ENCODE measurements at places on chromosomes 16 and 17.
A peak's percentile ranks its signal among the peaks of the same experiment; 100 is the strongest.

GRCh38 chr17:70288540-70289290 lies 119.4 kb downstream of the KCNJ2 start:
- no peak for DNase-seq

DNA sequence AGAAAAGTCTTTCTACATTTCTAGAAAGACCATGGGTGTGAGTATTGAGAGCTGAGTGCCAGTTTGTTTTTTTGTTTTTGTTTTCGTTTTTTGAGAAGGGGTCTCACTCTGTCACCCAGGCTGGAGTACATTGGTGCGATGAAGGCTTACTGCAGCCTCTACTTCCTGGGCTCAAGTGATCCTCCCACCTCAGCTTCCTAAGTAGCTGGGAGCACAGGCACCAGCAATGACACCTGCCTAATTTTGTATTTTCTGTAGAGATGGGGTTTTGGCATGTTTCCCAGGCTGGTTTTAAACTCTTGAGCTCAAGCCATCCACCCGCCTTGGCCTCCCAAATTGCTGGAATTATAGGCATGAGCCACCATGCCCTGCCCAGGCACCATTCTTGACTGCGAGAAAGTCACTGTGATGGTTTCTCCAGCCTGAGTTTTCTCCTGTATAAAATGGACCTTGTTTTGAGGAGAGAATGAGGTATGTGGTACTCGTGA lies 673.8 kb downstream of the MAF start:
- DNase-seq = no peak

DNA sequence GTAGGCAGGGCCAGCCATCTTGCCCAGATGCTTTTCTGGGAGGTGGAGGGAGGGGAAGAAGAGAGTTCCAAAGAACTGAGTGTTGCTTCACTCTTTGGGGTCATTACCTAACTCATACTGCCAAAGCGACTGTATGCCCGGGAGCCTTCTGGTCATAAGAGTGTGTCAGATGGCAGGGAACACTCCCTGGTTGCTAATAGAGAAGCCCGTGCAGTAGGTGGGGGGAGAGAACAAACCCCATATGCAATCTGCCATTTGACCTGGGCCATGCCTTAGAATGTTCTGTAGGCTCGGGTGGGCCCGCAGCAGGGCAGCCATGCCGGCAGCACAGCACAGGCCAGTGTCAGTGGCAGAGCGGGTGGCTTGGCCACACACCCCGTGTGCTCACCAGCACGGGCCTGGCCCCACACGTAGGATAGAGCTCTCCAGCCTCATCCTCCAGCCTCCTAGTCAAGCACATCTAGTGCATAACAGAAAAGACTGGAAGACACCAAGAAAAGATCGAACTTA lies 120.5 kb downstream of the SOCS1 start:
- no peak for DNase-seq

DNA sequence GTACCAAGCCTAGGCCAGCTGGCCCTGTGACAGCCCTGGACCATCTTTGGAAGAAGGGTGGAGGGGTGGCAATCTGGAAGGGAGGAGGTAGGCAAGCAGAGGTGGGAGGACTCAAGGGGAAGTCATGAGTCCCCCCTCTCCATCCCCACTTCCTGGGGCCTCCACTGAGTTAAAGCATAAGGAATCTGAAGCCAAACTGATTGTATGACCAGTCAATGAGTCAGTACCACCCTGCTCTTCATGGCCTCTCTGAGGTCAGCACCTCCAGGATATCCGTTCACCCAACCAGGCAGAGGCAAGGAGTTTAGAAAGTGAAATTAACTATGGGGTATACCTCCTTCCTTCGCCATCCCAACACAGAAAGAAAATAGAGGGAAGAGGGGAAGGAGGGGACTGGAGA lies 272.7 kb downstream of the SOX9 start:
- no peak for DNase-seq

GRCh38 chr16:89602273-89602951 lies 11.0 kb upstream of the DPEP1 start:
- DNase-seq = peak; percentile 65

GRCh38 chr17:50492214-50492613 lies 13.6 kb downstream of the RSAD1 start:
- DNase-seq = no peak

- no peak for DNase-seq
Measured at GRCh38 chr16:50301626-50302471, 35.5 kb downstream of the ADCY7 start.

DNA sequence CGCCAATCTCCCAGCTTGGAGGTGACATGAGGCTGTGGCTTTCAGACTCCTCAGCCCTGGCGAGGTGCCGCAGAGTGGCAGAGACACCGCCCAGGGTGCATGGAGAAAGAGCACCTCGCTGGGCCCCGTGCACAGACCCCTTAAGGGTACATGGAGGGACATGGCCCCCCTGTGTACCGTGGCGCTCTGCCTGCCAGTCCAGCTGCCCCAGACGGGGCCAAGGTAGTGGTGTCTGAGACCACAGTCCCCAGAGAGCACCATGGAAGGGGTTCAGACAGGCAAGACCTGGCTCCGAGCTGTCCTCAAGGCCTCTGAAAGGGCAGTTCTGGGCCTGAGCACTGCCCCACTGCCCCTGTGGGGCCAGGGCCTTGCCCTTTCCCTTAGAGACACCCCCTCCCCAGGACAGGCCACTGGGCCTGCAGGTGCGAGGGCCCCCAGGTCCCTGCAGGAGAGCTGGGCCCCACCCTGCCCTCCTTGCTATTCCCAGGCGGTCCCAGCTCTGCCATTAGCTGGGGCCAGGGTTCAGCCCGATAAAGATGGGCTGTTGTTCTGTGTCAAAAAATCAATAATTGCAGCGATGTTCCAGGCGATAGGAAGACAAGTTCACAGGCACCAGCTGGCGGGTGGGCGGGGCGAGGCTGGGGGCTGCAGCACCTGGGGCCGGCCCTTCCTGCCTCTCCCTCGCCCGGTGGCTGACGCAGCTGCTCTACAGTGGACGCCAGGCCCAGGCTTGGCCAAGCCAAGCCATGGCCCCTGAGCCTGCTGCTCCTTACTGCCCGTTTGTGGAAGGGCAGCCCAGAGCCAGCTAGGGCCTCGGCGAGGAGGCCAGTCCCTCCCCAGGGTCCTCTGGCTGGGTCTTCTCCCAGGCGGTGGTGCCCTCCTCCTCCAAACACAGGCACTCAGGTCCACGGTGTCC lies 51.7 kb downstream of the ZFPM1 start:
- DNase-seq = no peak

DNA sequence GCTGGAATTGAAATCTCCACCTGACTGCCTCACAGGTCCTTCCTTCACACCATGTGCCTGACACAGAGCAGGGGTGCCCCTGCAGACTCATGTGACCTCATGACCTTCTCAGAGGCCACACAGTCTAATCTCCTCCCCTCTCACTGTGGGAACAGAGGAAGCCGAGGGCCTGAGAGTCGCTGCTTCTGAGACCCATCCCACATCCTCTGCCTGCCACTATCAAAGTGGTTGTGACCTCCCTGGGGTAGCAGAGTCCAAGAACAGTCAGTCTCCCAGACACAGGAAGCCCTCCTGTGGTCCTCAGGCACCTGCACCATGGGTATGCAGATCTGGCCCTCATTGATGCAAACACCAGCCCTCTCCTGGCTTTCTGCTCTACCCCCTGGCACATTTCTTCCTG lies 78.5 kb downstream of the RAB11FIP4 start:
- DNase-seq = no peak

DNA sequence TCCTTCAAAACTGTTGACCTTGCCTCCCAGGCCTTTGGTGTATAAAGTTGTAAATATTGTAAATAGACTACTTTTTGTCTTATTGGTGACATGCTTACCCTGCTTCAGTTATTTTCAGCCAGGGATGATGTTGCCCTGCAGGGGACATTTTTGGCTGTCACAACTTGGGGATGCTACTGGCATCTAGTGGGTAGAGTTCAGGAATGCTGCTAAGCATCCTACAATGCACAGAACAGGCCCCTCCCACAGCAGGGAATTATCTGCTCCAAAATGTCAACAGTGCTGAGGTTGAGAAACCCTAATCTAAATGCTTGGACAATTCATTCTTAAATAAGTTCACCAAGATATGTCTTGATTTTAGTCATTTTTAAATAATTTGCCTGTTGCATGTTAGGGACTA lies 459.8 kb downstream of the PMP22 start:
- DNase-seq = no peak

- no peak for DNase-seq
Measured at GRCh38 chr17:68424861-68425260, 32.4 kb downstream of the WIPI1 start.

GRCh38 chr16:11990702-11991390 lies 14.3 kb downstream of the SNX29 start:
- DNase-seq = no peak

DNA sequence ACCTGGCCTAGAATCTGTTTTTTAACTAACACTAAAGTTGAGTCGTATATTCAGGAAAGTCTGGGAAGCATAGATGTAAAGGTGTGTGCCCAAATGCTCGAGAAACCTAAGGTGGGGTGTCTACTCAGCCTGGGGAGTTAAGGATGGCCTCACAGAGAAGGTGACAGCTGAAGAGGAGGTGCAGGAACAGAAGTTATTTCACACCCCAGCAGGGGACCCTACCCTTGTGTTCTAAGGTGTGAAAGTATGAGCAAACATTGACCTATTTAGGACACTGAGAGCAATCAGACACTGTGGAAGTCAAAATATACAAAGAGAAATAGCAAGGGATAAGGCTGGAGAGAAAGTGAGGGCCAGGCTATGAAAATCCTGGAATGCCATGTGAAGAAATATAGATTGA lies 49.0 kb upstream of the DHX40 start:
- DNase-seq = no peak

DNA sequence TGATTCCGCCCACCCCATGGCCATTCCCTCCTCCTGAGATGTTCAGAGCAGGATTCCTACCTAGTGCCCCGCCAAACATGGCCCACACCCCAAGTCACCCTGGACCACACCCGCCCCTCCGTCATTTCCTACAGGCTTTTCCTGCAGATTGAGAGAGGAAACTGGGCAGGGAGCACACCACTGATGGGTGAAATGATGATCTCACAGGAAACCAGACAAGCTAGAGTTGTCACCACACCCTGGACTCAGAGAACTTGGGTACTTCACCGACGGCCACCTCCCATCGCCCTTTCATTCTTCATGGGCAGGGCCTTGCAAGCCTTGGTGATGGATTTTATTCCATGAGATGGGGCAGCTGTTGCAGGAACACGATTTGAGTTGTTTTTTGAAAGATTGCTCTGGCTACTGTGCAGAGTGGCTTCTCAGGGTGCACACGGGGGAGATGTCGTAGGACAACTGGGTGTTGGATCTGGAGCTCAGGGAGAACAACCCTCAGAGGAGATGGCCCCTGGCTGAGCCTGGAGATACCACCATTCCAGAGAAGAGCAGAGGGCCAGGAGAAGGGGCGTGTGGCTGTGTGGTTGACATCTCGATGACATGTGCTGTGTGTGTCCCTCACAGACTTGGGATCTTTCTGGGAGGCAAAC lies 7.4 kb upstream of the B9D1 start:
- no peak for DNase-seq

- no peak for DNase-seq
Measured at GRCh38 chr17:29777663-29778062, 152.4 kb downstream of the SSH2 start.

GRCh38 chr16:81582655-81583441 lies 138.2 kb downstream of the CMIP start:
- no peak for DNase-seq

- no peak for DNase-seq
Measured at GRCh38 chr16:6131526-6132050, 1034.0 kb upstream of the EEF2KMT start.

GRCh38 chr16:1745181-1745899 lies 26.0 kb downstream of the NME3 start:
- DNase-seq = no peak

DNA sequence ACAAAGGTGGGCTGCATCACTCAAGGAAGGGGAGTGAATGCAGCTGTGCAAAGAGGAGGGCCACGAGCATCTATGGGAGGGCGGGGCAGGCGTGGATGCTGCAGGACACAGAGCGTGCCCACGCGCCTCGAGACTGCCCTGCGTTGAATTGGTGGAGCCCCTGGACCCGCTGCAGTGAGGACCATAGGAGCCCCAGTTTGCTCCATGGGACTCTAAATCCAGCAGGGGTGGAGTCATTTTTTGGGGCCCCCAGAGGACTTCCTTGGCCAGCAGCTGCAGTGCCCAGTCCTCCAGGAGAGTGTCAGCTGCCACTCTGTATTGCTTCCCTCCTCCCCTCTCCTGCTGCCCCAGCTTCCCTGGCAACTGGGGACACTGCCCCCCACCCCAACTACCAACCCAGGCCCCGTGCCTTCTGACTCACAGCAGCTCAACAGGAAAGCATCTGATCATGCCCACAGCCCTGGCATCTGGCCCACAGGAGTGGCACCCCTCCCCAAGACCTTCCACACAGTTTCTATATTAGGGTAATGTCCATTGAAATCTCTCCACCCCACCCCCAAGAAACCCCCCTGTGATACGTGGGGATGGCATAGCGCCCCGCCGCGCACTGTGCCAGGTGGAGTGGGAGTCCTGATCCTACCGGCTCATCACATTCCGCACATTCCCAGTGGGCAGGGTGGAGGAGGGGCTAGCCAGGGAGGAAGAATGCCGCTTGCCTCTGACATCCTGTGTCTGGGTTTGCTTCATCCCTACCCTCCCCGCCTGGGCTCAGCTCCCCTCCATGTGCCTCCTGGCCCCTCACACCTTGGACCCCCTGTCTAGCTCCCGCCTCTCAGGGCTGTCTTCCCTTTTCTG lies 27.8 kb upstream of the ITGA3 start:
- DNase-seq = no peak

- no peak for DNase-seq
Measured at GRCh38 chr17:39225308-39225958, at the start of gene STAC2. Gene STAC2, minus strand, starts transcription at chr17:39225945. Its CDS starts 443 bp downstream, at chr17:39225502.

DNA sequence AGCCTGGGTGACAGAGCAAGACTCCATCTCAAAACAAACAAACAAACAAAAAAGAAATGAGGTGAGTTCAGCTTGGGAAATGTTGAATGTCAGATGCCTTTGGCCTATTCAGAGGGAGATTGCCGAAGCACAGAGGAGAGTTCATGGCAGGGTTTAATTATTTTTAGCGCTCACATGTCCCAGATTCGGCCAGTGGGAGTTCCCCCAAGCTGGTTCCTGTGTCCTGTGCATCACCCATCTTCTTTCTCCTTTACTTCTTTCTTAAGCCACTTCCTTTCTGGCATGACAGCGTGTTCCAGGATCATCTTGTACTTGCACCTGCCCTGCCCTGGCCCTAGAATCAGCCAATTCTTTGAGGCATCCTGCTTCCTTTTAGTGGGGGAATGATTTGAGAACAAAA lies 9.2 kb downstream of the MPV17L start:
- no peak for DNase-seq

- no peak for DNase-seq
Measured at GRCh38 chr16:6969594-6969993, 363.1 kb upstream of the RBFOX1 start.

- no peak for DNase-seq
Measured at GRCh38 chr16:26599785-26600104, 467.0 kb upstream of the C16orf82 start.

DNA sequence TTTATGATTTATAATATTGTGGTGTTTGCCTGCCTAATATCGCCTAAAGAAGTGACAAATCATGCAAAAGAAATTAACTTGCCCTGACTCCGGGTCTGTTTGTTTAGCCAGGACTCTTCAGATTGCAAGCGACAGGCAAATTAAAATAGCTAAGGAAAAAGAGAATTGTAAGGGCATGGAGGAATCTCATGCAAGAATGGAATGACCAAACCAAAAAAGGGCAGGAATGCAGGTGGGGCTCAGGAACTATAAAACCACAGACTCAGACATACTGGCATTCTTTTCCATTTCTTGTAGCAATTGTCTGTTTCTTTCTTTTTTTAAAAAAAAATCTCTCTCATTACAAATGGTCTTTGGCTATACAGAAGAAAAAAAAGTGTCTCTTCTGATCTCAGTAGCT lies 188.1 kb upstream of the XYLT1 start:
- no peak for DNase-seq
